ENCODE measurements at places on chromosomes 3 and 15.
A peak's percentile ranks its signal among the peaks of the same experiment; 100 is the strongest.

- DNase-seq, result no peak
Observed at GRCh38 chr15:92460023-92460422, 66.3 kb downstream of the ST8SIA2 start.

GRCh38 chr3:70829092-70829491 lies 516.7 kb upstream of the MDFIC2 start:
- DNase-seq, result no peak

- DNase-seq, result peak; percentile 91
Observed at GRCh38 chr3:158097593-158098308, 8.5 kb downstream of the SHOX2 start.

GRCh38 chr15:66188464-66188863 lies 65.1 kb downstream of the MEGF11 start:
- DNase-seq, result peak; percentile 56

- no peak for DNase-seq
Observed at GRCh38 chr15:100692246-100692645, 89.9 kb downstream of the ASB7 start.

Measured in NCI-H526 (cell line).